ENCODE measurements at places on chromosomes 7 and 10.

DNA sequence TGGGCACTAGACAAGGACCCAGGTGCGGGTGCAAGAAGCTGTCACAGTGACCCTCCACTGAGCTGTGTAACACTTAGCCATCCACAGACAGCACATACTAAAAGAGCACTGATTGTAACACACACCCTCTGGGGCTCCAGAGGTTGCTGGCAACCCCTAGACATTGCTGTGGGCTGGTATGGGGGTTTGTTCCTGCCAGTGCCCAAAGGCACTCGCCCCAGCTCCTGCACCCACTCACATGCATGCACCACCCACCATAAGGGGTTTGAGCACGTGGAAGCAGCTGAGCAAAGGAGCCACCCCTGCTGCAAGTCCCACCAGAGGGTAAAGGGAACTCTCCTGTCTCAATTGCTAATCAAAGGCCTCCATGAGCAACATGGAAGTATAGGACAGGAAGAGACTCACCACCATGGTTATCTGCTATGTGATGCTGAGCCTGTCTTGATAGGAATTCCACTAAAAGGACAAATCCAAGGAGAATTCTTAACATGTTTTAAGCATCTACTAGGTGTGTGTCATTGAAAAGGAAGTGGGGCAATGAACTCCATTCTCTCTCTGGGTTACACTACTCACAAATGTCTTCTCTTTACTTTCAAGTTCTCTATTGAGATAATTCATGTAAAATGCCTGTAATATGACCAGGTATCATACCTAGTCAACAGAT lies 103.1 kb downstream of the GFRA1 start:
- H3K27ac ChIP-seq = no peak overlapping the region
- no peaks in the 10 kb centered on the region for H3K4me1 ChIP-seq
- no peaks in the 10 kb centered on the region for H3K27me3 ChIP-seq
- H3K4me3 ChIP-seq = no peak overlapping the region

- H3K36me3 ChIP-seq = no peaks in the 10 kb centered on the region
- no peaks in the 10 kb centered on the region for H3K4me1 ChIP-seq
- H3K27me3 ChIP-seq = no peaks in the 10 kb centered on the region
- no peak for DNase-seq
- H3K4me3 ChIP-seq = no peak overlapping the region
Measured at GRCh38 chr7:94975336-94975735, 67.9 kb downstream of the PPP1R9A start.

DNA sequence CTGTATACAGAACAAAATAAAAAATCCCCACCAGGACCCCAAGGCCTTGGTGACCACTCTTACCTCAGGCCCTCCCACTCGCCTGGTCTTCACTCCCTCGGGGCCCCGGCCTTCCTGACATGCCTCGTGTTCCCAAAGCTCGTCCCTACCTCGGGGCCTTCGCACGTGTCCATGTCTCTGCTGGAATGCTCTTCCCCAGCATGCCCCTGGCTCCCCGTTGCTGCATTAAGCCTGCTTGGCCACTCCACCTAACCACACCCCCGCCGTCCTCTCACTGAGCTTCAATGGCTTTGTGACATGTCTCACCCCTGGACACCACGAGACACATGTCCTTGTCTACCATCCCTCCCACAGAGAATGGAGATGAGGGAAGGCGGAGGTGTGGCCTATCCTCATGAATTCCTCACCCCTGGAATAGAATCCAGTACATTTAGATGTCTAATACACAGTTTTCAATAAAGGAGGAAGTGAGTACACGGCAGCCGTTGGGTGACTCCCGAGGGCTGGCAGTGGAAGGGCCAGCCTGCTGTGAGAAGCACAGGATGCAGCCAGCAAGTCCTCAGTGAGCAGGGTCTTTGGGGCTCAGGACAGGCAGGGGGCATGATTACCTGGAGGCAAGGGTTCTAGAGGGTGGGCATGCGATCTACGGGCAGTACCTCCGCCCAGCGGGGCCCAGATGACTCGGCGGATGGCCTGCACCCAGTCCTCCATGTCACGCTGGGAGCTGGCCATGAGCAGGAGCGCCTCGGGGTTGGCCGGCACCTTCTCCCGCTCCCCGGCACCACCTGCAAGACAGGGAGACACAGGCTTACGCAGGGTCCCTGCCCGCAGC lies 125.7 kb downstream of the ARHGAP22 start:
- H3K27me3 ChIP-seq = peaks cover 52% of the 10 kb centered on the region
- H3K4me1 ChIP-seq = no peaks in the 10 kb centered on the region
- no peak overlapping the region for H3K4me3 ChIP-seq
- DNase-seq = no peak

- no peak overlapping the region for H3K27ac ChIP-seq
- peaks cover 2% of the 10 kb centered on the region for H3K36me3 ChIP-seq
- no peaks in the 10 kb centered on the region for H3K27me3 ChIP-seq
Measured at GRCh38 chr7:129830949-129831348, 121.8 kb downstream of the UBE2H start.

DNA sequence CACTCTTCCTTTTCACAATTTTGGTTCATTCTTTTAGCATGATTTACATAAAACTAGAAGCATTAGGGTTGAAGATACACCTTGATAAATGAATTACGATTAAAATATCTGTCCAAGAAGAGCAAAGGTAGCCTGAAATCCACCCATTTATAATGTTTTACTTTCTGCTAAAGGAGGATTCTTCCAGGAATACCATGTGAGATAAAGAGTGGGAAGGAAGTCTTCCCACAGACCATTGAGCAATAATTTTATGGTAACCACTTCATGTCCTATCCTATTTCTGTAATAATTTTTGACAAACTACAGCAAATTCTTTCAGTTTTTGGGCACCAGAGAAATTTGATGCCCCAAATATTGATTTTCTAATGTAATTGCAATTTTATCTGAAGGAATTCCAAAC lies 150.6 kb upstream of the STEAP4 start:
- H3K4me3 ChIP-seq = no peak overlapping the region
- H3K27me3 ChIP-seq = peaks cover 2% of the 10 kb centered on the region
- H3K4me1 ChIP-seq = no peaks in the 10 kb centered on the region
- no peak overlapping the region for H3K27ac ChIP-seq
- H3K36me3 ChIP-seq = no peaks in the 10 kb centered on the region

- H3K36me3 ChIP-seq = peaks cover 28% of the 10 kb centered on the region
- H3K27me3 ChIP-seq = no peaks in the 10 kb centered on the region
- H3K27ac ChIP-seq = no peak overlapping the region
- no peak overlapping the region for H3K4me3 ChIP-seq
- no peak for DNase-seq
- H3K4me1 ChIP-seq = no peaks in the 10 kb centered on the region
Measured at GRCh38 chr7:107206706-107207105, 37.9 kb downstream of the HBP1 start.

DNA sequence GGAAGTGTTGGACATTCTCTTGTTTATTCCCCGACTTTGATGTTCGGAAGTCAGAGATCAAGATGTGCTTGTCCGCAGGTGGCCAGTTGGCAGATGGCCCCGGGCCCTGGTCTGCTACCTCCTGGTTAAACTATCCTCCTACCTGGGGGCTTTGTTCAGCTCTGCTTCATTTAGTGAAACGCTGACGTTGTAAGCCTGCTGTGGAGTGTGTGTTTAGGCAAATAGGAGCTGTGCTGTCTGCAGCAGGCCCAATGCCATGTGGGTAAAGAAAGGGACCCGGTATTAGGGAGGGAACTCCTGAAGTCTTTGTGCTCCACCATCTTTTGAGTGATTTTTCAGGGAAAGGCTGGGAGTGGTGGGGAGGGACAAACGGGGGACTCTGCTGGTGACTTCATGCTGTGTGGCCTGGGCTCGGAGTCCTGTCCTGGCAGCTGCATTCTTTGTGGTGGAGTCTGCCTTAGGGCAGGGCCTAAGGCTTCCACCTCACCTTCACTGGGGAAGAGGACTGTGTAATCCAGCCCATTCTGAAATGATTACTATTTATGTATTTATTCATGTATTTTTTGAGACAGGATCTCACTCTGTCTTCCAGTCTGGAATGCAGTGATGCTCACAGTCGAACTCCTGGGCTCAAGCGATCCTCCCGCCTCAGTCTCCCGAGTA lies 171.1 kb upstream of the KLF6 start:
- H3K27ac ChIP-seq = no peak overlapping the region
- H3K36me3 ChIP-seq = peaks cover 20% of the 10 kb centered on the region
- no peak for DNase-seq

DNA sequence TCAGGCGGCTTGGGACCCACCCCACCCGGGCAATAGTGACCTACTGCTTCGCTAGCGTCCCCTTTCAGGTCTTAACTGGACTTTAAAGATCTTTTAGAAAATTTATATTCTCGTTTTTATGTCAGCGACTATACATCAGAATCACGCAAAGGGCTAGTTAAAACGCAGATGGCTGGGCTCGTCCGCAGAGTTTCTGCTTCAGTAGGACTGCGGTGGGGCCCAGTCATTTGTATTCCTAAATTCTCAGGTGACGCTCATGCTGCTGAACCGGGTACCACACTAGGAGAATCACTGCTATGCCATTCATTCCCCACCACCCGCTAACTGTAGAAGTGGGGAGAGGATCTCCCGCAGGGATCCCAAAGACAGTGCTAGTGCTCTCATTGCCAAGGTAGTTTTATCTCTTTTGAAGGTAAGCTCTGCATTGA lies 12.0 kb upstream of the SP8 start:
- no peaks in the 10 kb centered on the region for H3K36me3 ChIP-seq
- no peak overlapping the region for H3K27ac ChIP-seq
- peaks cover 52% of the 10 kb centered on the region for H3K27me3 ChIP-seq
- H3K4me3 ChIP-seq = peak overlapping the region; percentile 53
- H3K4me1 ChIP-seq = peaks cover 12% of the 10 kb centered on the region
- no peak for DNase-seq

- no peak overlapping the region for H3K27ac ChIP-seq
- H3K4me3 ChIP-seq = no peak overlapping the region
- peaks cover 5% of the 10 kb centered on the region for H3K27me3 ChIP-seq
- no peaks in the 10 kb centered on the region for H3K4me1 ChIP-seq
- no peaks in the 10 kb centered on the region for H3K36me3 ChIP-seq
Measured at GRCh38 chr10:67549390-67549789, 146.6 kb downstream of the CTNNA3 start.

DNA sequence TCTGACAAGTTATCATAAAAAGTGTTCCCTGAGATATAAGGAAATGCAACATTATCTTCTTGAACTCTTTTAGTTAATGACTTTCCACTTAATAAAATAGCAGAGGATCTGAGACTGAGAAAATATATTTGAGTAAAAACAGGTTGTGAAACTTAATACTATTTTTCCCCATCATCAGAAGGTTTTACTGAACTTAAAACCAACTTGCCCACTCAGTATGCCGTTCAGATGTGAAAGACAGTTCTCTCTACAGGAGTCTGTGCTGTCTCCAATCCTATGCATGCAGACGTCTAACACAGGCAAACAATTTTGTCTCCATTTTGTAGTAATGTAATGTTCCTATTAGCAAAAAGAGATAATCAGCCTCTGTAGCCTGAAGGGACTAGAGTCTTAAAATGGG lies 38.2 kb upstream of the CYP2C18 start:
- no peaks in the 10 kb centered on the region for H3K36me3 ChIP-seq
- no peak overlapping the region for H3K4me3 ChIP-seq
- no peak overlapping the region for H3K27ac ChIP-seq
- DNase-seq = no peak
- H3K27me3 ChIP-seq = no peaks in the 10 kb centered on the region

All from activated naive CD8-positive, alpha-beta T cell treated with anti-CD3 and anti-CD28 coated beads, Interleukin-2, amount 10 ng/mL, durations not matched to agents 7 days and 5 days (primary cell).